ENCODE measurements at places on chromosomes 13 and 19. TPM values are rescaled to one million over a fixed set of nuclear protein-coding genes. Genes with fewer than 3 reads are reported as not detected.
A peak's percentile ranks its signal among the peaks of the same experiment; 100 is the strongest.

The RYR1 gene
- total RNA-seq, result 1.5 TPM

The OR7D2 gene
- not detected for total RNA-seq

The TLE6 gene
- 10.6 TPM for total RNA-seq

GRCh38 chr19:37361994-37362393 is 8.9 kb upstream of the ZNF527 start:
- no peaks in the 10 kb centered on the region for H3K4me1 ChIP-seq
- H3K4me3 ChIP-seq, result no peak overlapping the region
- H3K27me3 ChIP-seq, result no peaks in the 10 kb centered on the region
- no peak overlapping the region for H3K27ac ChIP-seq

DNA sequence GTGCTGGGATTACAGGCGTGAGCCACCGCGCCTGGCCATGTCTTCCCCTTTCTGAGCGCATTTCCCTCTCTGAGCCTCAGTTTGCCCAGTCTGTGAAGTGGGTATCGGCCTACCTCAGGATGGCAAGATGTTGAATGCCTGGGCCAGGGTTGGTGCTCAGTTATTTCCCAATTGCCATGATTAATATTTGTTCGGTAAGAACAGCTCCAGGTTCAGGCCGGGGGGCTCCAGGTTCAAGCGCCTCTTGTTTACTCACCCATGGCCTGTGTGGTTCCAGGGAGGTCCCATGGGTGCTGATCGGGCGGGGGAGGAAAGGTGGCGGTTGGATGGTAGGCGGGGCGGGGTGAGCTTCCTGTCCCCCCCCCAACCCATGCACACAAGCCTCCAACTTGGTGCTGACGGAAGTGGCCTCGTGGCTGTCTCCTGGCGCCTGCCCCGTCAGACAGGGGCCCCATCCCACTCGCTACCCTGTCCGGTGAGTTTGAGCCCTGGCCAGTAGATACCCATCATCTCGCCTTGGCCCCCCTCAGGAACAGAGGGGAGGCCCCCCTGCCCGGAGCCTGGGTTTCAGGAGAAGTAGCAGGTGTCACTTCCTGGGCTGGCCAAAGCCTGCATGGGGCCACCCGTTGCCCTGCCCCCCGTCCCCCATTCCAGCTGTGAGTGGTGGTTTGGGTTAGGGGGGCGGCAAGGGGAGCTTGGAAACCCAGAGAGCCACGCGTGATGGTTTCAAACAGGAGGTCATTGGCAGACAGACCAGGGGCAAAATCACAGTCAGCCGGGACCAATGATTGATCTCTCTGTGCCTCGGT is at the start of gene FCHO1:
Gene FCHO1, plus strand, starts transcription at position 375 of the 809 bp plus-strand sequence. CDS start 3,688 bp downstream, outside the sequence.
- peaks cover 4% of the 10 kb centered on the region for H3K4me1 ChIP-seq
- H3K27ac ChIP-seq, result peak within 1 kb of the TSS; percentile 36
- H3K4me3 ChIP-seq, result peak within 1 kb of the TSS; percentile 20
- H3K36me3 ChIP-seq, result no peaks in the 10 kb centered on the region

GRCh38 chr19:1446713-1447481 is 3.0 kb upstream of the APC2 start:
- peaks cover 40% of the 10 kb centered on the region for H3K27me3 ChIP-seq
- no peak overlapping the region for H3K27ac ChIP-seq
- DNase-seq, result no peak
- peaks cover 27% of the 10 kb centered on the region for H3K4me1 ChIP-seq

DNA sequence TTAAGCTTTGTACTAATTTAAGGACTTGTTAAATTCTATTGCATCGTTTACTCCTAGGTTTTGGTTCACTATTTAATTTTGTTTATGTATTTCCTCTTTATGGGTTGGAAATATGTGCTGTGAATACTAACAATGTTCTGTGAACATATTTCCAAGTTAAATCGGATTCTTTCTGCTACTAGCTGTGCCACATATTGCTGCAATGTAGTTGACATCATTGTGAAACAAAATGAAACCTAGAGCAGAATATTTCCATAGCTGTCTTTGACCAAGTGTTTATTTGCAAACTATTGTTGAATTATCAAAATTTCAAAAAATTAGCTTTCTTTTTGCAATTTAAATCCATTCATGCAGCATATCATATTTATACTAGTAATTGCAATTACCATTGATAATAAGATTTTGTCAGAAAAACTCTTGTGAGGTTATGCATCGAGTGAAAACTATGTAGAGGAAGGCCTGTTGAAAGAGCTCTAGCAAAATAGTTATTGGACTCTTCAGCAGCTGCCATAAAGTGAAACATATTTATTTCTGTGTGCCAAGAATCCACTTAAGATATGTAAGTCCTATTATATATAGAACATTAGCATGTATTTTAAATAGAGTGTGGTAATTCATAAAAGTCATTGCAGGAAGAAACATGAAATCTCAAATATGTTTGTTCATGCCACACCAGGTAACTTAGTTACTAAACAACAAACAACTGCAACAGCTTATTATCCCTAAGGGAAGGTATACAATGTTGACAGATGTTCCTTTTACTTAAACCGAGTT is 575.1 kb downstream of the SLITRK6 start:
- no peak for DNase-seq
- H3K27ac ChIP-seq, result no peak overlapping the region
- H3K27me3 ChIP-seq, result no peaks in the 10 kb centered on the region
- H3K4me1 ChIP-seq, result no peaks in the 10 kb centered on the region
- H3K36me3 ChIP-seq, result no peaks in the 10 kb centered on the region

GRCh38 chr19:5392486-5392885 is 51.9 kb upstream of the PTPRS start:
- no peaks in the 10 kb centered on the region for H3K4me1 ChIP-seq
- no peak for DNase-seq
- no peak overlapping the region for H3K4me3 ChIP-seq
- no peaks in the 10 kb centered on the region for H3K36me3 ChIP-seq
- peaks cover 5% of the 10 kb centered on the region for H3K27me3 ChIP-seq
- no peak overlapping the region for H3K27ac ChIP-seq
